ENCODE measurements at places on chromosomes 12 and 14. TPM values are rescaled to one million over a fixed set of nuclear protein-coding genes. Genes with fewer than 3 reads are reported as not detected.

CCDC38 gene
- not detected for total RNA-seq

CHURC1 gene
- total RNA-seq: 42.1 TPM

POTEM gene
- total RNA-seq: not detected

DHRS2 gene
- not detected for total RNA-seq

SMIM41 gene
- not detected for total RNA-seq

NR1H4 gene
- total RNA-seq: 0.39 TPM

ADAM21 gene
- total RNA-seq: 0.10 TPM

MUCL1 gene
- 90.0 TPM for total RNA-seq

Measured in skin of body (tissue), 3 donors.